ENCODE measurements at places on chromosomes 4 and X.

- DNase-seq, result peak; percentile 70
Measured at GRCh38 chr4:170446782-170447181, 357.0 kb upstream of the AADAT start.

DNA sequence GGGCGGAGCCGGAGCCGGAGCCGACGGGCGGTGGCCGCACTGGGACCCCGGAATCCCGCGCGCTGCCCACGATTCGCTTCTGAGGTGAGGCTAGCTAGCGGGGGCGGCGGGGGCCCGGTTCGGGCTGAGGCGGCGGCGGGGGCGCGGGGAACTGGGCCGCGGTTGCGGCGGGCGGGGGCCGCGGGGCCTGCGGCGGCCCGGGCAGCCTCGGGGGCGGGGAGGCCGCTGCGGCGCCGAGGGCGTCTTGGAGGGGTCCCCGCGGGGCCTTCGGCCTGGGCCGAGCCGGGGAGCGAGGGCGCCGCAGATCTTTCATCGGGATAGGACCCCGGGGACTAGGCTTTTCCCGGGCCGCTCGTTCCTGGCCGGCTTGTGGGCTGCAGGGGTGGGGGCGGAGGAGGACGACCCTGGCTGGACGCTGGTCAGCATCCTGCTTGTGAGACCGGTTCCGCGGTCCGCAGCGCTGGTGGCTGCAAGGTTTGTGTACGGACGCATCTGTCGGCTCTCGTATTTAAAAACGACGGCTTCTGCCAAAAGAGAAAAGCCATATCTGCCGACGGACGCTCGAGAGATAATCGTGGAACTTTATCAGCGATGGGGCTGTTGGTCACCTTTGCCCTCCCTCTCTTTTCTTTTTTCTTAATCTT is 419 bp downstream of the ADD1 start:
- DNase-seq, result peak; percentile 21

- no peak for DNase-seq
Measured at GRCh38 chr4:109067508-109068235, 234.8 kb downstream of the COL25A1 start.

GRCh38 chr4:137635601-137636000 is 103.3 kb upstream of the PCDH18 start:
- DNase-seq, result no peak

GRCh38 chr4:185280608-185281007 is 71.2 kb downstream of the SNX25 start:
- no peak for DNase-seq
